ENCODE measurements at places on chromosomes 1 and 21.

DNA sequence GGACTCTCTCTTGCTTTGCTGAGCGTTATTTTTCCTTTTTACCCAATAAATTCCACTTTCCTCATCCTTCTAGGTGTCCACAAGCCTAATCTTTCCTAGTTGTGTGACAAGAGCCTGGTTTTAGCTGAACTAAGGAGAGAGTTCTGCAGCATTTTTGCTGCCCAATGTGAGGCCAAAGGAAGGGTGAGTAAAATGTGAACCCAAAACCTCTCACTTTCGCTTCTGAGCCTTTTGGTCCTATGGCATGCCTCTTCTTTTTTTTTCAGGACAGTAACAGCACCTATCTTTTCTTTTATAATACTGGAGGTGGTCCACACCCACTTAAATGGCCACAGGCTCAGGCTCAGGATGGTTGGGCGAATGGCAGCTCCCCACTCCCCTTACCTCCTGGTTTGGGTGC lies 111.1 kb downstream of the COP1 start:
- no peak for DNase-seq

DNA sequence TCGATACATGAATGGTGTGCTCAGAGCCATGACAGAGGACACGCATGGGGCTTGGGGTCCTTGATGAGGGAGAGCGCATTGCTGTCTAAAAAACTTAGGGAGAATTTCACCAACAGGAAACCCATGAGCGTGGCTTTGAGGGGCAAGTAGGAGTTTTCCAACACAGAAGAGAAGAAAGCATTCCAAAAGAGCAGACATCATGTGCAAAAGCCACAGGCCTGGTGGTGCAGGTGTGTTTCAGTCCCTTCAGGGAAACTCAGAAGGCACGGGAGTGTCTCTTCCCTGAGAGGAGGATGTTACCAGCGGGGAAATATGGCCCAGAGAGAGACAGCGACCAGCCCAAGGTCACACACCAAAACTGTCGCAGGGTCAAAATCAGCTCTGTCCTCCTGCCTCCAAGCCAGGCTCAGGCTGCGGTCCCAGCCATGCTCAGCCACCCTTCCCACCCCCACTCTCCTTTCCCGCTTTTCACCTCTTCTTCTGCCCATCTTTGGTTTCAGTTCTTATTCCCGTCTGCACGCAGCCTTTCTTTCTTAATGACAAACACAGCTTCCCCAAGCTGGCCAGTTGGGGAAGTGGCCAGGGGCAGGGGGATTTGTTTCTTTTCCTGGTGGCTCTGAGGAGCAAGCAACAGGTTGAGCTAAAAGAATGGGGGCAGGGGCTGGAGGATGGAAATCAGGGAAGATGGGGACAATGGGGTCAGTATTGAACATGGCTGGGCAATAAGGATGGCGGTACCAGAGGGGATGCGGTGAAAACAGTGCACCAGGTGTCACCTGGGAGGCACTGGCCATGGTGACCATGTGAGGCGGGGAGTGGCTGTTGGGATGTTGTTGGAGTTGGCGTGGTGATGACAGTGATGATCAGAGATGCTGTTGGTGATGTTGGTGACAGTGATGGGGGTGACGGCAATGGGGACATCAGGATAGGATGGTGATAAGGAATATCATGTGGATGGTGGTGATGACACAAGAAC lies 10.3 kb downstream of the LAPTM5 start:
- DNase-seq, result no peak

GRCh38 chr1:114320586-114320985 lies 166.9 kb upstream of the SYT6 start:
- DNase-seq, result peak; percentile 90

- no peak for DNase-seq
Observed at GRCh38 chr1:26154750-26155149, 4.1 kb upstream of the FAM110D start.

DNA sequence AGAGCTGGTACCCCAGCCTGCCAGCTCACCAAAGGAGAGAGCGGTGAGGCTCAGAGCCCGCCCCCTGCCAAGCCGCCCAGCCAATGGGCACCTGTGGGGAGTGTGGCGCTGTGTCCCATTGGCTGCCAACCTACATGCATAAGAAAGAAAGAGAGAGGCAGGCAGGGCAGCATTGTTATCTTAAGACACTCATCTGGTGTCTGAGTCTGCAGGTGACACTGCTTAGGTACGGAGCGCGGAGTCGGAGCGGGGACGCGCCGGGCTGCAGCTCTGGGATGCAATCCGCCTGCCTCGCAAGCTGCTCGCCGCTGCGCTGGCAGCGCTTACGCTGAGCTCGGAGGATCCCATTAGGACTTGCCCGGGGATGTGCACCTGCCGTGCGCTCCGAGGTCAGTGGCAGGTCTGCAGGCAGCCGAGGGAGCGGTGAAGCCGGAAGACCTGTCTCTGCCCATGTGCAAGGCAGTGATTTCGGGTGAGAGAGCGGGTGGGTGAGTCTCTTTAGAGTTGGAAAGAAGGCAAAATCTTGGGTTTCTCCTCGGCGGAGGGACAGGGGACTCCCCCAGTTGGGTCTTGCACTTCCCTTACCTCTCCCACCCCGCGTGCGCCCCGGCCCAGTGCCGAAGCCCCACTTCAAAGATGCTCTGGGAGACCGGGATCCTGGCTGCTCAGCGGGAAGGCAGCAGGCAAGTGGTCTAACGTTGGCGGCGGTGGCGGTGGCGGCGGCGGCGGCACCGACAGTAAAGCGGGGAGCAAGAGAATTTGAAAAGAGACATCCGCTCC lies at the start of gene BRINP2:
BRINP2 (plus strand) TSS at position 203 of the 780 bp plus-strand sequence. CDS start 58,919 bp downstream, outside the sequence.
- DNase-seq, result peak; percentile 58

DNA sequence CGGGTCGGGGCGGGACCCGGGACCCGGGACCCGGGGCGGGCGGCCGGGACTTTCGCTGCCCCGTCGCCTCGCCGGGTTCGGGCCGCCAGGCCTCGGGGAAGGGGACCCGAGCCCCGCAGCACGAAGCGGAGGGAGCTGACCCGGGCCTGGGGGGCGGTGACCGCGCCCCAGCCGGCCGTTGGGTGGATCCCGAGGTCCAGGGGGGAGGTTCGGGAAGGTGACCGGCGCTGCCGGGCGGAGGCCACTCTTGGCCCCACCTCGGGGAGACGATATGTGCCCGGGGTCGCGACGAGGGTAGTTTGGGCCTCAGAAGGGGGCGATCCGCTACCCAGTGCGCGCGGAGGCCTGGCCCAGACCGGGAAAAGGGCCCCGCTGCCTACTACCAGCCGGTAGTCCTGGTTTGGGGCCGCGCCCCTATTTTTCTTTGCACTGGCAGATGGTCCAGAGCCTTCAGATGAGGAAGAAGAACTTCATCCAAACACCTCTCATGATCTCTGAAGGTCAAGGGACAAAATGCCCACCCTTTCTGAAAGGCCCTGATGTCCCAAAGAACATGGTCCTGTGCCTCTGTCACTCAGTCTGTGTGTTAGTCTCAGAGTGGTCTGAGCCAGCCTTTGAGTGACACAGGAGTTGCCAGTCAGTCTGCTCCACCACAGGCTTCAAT lies 766 bp downstream of the AGO4 start:
- peak; percentile 60 for DNase-seq

DNA sequence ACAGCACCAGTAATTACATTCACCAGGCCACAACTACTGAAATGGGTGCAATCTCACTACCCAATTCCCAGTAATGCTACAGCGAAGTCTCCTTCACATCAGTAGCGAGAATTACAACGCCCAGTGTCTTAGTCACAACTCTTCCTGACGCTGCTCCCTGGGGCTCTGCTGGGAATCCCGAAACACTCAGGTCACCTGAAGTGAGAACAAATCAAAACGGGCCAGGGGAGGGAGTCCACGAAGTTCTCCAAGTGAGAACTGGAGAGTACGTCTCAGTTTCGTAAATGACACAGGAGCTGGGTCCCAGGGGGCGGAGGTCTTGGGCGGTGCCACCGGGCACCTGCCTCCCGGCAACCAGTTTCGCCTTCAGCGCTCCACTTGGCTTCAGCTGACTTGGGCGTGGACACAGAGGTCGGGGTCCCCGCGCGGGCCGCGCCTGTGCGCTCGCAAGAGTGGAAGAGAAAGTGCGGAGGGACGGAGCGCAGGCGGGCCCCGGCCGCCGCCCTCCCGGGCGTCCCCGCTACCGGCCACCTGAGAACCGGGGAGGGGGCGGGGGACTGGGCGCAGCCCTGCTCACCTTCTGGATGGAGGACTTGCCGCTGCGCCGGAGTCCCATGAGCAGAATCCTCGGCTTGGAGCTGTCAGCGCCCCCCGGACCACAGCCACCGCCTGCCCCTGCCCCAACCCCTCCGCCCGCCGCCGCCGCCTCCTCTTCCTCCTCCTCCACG lies 575 bp downstream of the RRAGC start:
- peak; percentile 89 for DNase-seq

Measured in GM23248 (cell line).